ENCODE measurements at places on chromosomes 16 and 17. TPM values are rescaled to one million over a fixed set of nuclear protein-coding genes. Genes with fewer than 3 reads are reported as not detected.

Gene TEKT5
- 1.2 TPM for total RNA-seq

Gene KCNJ18
- total RNA-seq = not detected

Gene CARD14
- total RNA-seq = 0.46 TPM

Gene RASL10B
- total RNA-seq = 20.3 TPM

Gene KAT7
- total RNA-seq = 59.3 TPM

Gene GSE1
- 26.5 TPM for total RNA-seq

Gene NUP88
- total RNA-seq = 54.4 TPM

Gene GOT2
- total RNA-seq = 66.4 TPM

Gene SYCE1L
- 2.1 TPM for total RNA-seq

Gene CSH1
- total RNA-seq = not detected

Gene RHBDL3
- total RNA-seq = 4.4 TPM

Gene BAHCC1
- 10.6 TPM for total RNA-seq

Gene RGS9
- total RNA-seq = 35.5 TPM

Gene ZP2
- 0.23 TPM for total RNA-seq

Gene CCL8
- total RNA-seq = not detected

Gene HP
- 0.23 TPM for total RNA-seq

Gene SLC13A2
- total RNA-seq = not detected

Gene KLHL10
- not detected for total RNA-seq

Gene TBC1D3I
- total RNA-seq = not detected

Gene KRTAP3-2
- not detected for total RNA-seq

Gene TBX4
- not detected for total RNA-seq

Gene DUS1L
- 20.1 TPM for total RNA-seq

Gene VPS35L
- total RNA-seq = 63.4 TPM

Gene RTN4RL1
- total RNA-seq = 14.3 TPM

Gene CSF3
- total RNA-seq = not detected

Gene INTS2
- total RNA-seq = 27.7 TPM

Gene ACADVL
- total RNA-seq = 97.6 TPM

Gene TACO1
- total RNA-seq = 10.1 TPM

Gene ZNF423
- 30.9 TPM for total RNA-seq

Gene OTOA
- 0.69 TPM for total RNA-seq

Gene RABEP1
- 122 TPM for total RNA-seq

Gene CETP
- 1.4 TPM for total RNA-seq

Gene CNGB1
- total RNA-seq = 21.9 TPM

Gene KRT13
- not detected for total RNA-seq

Gene CIBAR2
- 4.8 TPM for total RNA-seq

Gene SPIRE2
- 21.0 TPM for total RNA-seq
